Daoy (cell line): ENCODE measurements at places on chromosomes 6 and 20. TPM values are rescaled to one million over a fixed set of nuclear protein-coding genes. Genes with fewer than 3 reads are reported as not detected.
A peak's percentile ranks its signal among the peaks of the same experiment; 100 is the strongest.

Gene TXLNB
- 0.11 TPM in 1 of 2 replicates, not detected in the other for total RNA-seq

Gene WFDC5
- not detected in 2 replicates for total RNA-seq

Gene NKAPL
- not detected in 2 replicates for total RNA-seq

Gene BNIP5
- not detected in 2 replicates for total RNA-seq

Gene ABHD16B
- total RNA-seq: not detected in 2 replicates

Gene EBF4
- 0.12 and 0.40 TPM in 2 replicates for total RNA-seq

Gene CFB
- 0.18 and 0.86 TPM in 2 replicates for total RNA-seq

Gene IL17A
- not detected in 2 replicates for total RNA-seq

Gene PDE7B
- 0.17 and 0.65 TPM in 2 replicates for total RNA-seq

Gene HSP90AB1
- 2,636 and 2,780 TPM in 2 replicates for total RNA-seq

DNA sequence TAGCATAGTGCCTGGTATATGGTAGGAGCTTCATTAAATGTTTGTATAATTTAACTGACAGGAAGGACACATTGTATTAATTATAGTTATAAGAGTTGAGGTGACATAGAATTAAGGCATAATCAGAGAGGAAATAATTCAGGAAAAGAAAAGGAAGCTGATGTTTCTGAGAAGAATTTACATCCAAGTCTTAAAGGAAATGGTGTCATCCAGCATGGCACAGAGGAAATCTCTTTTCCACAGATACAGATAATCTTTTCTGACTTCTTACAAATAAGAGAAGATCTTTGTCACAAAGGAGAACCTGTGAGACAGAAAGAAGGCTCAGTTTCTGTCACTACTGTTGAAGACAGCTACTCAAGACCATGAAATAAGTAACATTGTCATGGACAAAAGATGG lies 222.5 kb downstream of the GJA1 start:
- no peak for DNase-seq

- DNase-seq: no peak
These were observed 4.0 kb upstream of the ZC3H12D start for GRCh38 chr6:149488815-149489214.

- no peak for DNase-seq
These were observed 49.2 kb downstream of the ANKRD6 start for GRCh38 chr6:89482126-89482525.

- DNase-seq: no peak
These were observed 3.5 kb upstream of the BTN3A1 start for GRCh38 chr6:26398555-26398954.

DNA sequence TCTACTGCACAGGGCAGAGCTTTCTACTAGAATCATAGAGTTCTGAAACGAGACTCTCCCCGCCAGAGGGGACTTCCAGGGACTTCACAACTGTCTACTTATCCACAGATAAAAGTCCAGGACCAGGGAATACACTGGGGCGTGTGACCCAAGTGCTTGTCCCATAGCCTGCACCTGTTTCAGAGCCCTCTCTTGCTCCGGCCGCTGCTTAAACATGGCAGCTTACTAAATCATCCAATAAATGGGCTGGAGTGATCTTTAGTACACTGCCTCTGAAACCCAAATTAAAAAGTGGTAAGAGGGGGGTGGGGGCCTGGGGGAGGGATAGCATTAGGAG lies 8.9 kb upstream of the RAB44 start:
- no peak for DNase-seq

- DNase-seq: no peak
These were observed 100.2 kb upstream of the KCNG1 start for GRCh38 chr20:51122931-51123658.

DNA sequence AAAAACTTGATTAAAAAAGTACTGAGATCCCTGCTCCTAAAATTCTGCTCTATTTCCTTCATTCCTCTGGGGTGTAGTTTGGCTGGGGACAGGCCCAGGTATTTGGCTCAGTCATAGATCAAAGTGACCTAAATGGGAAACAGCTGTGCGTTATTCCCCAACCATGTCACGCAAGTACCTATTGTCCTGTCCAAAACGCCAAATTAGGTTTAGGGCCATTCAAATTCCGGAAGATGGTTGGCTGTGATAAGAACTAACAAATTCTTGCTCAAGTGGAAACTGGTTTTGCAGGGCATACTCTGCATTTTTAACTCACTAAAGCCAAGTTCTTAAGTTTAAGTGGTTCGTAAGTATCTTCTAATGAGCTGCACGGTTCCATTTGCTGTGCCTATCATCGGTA lies 147.6 kb upstream of the TMEM170B start:
- DNase-seq: peak; percentile 63

DNA sequence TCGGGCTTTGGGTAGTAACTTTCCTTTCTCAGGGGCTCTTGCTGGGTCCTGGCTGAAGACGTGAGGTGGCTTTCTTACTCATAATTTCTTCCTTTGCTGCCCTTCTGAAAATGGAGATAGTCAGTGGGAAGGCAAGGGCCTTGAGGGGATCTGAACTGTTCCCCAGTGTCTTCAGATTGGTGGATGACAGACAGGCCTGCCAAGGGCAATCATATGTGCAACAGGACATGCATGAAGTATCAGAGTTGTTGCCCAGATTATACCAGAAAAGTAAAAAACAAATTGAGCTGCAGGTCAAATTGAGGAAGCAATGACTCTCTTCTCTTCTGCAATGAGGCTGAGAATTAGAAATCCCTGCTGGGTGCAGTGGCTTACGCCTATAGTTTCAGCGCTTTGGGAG lies 71.6 kb upstream of the PAX1 start:
- DNase-seq: no peak

GRCh38 chr6:16179970-16180431 lies 51.1 kb downstream of the MYLIP start:
- DNase-seq: no peak

DNA sequence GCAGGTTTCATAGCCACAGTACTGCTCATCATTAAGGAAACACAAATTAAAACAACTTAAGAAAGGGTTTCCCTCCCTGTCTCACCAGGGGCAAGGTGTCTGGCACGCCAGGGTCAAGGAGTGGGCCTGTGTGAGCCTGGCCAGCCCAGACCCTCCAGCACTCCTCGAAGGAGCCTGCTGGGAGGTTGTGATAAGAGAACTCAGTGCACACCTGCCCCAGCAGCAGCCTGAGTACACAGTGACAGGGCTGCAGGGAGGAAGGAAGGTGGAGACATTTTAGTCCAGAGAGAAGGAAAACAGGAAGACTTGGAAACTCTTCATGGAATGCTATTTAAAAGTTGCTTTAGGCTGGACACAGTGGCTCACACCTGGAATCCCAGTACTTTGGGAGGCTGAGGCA lies 14.1 kb downstream of the NINL start:
- no peak for DNase-seq

DNA sequence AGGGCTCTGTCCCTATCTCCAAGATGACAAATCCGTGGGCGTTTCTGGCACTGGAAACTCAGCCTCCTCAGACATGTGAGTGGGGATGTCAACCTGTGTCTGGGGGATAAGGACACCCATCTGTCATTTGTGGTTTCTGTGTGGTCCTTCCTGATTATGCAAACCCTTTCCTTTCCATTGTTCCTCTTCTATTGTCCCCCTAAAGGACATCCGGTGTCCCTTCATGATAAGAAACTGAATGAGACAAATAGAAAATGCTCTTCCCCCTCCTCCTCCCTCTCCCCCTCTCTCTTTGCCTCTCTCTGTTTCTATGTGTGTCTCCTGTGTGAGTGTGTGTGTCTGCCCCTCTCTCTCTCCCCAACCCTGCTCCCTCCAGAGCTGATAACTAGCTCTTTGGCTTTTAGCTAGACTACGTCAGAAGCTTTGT lies 11.5 kb upstream of the GLP1R start:
- DNase-seq: no peak

DNA sequence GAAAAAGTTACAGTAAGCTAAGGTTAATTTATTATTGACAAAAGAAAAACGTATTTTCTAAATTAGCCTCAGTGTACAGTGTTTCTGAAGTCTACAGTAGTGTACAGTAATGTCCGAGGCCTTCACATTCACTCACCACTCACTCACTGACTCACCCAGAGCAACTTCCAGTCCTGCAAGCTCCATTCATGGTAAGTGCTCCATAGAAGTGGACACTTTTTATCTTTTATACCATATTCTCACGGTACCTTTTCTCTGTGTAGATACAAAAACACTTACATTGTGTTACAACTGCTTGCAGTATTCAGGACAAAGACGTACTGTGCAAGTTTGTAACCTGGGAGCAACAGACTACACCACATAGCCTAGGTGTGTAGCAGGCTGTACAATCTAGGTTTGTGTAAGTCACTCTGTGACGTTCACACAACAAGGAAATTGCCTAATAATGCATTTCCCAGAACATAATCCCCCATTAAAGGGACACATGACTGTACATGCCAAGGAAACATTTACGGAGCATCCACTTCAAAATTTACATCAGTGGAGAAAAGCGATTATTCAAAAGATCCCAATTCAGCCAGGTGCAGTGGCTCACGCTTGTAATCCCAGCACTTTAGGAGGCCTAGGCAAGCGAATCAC lies 133.4 kb downstream of the BANF2 start:
- DNase-seq: no peak

DNA sequence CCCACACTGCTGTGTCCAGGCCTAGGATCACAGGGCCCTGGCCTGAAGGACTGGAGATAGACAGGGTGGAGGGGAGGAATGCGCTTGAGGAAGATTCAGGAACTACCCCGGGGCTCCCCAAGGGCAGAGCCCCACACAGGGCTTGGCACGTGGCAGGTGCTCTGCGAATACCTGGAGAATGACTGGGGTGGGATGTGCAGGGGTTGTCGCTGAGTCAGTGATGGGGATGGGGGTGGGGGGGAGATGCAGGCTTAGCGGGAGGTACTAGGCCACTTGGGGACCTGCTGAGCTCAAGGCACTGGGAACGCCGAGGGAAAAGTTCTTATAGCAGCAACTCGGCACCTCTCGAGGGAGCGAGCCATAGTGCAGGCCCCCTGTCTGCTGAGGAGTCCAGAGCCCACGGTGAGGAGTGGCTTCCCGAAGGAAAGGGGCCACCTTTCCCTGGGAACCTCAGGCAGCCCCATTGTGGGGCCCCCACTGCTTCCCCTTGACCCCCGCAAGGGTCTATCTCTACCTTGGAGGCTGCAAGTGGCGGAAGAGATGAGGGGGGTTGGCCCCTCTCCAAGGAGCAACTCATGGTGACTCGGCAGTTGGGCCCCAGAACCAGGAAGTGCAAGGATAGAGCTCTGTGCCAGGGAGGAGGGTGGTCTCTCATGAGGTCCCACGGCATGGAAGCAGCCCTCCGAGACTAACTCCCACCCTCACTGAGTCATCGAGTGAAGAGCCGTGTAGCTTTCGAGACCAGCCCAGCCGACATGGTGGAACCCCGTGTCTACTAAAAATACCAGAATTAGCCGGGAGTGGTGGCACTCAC lies 33.1 kb downstream of the SRC start:
- peak; percentile 83 for DNase-seq

DNA sequence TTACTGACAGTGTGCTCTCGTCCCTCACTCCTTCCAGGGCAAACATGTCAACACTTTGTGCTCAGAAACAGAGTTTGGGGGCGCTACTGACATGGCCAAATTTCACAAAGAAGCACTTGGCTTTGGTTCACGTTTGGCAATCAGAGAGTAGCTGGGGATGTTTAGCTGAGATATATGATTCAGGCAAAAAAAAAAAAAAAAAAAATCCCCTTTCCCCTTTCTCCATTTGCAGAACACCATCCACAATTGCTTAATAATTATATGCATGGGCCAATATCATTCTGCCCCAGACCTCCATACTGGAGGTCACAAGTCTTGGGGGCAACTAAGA lies 128.4 kb upstream of the ADGRF1 start:
- no peak for DNase-seq

DNA sequence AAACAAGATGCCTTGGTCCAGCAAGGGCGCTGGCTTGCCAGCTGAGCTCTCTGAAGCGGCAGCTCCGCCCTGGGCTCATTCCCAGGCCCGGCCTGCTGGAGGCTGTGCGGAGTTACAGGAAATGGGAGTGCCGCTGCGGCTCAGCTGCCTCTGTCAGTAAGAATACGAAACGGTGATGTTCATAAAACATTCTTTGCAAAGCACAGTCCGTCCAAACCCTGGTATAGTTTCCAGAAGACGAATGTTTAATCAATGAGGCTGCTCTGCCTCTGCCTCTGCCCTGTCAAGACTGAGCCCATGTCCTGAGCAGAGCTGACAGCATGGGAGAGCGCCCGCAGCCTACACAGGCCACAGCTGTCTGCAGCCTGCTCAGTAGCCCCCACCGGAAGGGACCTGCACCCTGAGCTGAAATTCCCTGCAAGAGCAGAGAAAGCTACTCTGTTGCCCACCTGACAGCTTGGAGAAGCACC lies 153.3 kb upstream of the SNX9 start:
- peak; percentile 78 for DNase-seq

GRCh38 chr20:24605937-24606455 lies 136.6 kb downstream of the SYNDIG1 start:
- DNase-seq: no peak

GRCh38 chr6:54107470-54108090 lies 3.7 kb upstream of the MLIP start:
- no peak for DNase-seq

- DNase-seq: no peak
These were observed 50.7 kb upstream of the SYNDIG1 start for GRCh38 chr20:24418731-24419130.

DNA sequence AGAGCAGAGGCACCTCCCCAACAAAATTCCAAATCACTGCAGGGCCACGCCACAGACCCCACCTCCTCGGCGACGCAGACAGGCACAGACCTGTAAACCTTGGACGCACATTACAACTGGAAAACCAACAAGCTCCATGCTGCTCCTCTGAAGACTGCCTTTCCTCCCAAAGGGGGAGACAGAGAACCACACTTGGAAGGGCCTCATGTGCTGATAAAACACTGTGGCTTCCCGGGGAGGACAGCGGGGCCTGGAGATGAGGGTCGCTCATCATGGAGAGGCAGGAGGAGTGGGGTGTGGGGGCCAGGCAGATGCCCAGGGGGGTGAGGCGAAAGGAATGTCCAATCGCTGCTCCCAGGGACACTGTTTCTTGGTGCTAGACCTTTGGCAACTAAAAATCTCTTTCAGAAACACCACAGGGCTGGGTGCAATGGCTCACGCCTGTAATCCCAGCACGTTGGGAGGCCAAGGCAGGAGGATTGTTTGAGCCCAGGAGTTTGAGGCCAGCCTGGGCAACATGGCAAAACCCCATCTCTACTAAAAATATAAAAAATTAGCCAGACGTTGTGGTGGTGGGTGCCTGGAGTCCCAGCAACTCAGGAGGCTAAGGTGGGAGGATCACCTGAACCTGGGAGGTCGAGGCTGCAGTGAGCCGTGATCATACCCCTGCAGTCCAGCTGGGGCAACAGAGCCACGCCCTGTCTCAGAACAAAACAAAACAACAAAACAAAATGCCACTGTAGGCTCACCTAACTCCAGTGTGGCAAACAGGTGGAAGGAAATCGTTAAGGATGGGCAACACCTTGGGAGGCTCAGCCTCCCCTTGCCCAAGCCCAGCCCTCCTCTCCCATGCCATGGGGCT lies 53.8 kb downstream of the ABHD12 start:
- peak; percentile 16 for DNase-seq

- no peak for DNase-seq
These were observed 267.7 kb upstream of the FOXQ1 start for GRCh38 chr6:1044040-1044836.

- DNase-seq: no peak
These were observed 320.7 kb downstream of the CDC5L start for GRCh38 chr6:44708208-44708607.

DNA sequence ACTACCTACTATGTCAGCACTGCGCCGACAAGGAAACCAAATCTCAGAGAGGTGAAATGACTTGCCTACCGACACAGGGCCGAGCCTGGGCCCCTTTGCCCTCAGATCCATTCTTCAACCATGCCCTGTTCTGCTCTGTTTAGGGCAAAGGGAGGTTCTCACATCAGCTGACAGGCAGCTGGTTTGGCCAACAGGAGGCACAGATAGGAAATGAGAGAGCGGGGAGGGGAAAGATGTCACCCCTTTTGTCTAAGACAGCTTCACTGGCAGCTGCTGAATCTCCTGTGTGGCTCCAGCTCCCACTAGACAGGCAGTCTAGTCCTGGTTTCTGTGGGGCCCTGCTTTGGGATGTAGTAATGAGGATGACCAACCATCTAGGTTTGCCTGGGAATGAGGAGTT lies 158.7 kb downstream of the TMEM200A start:
- no peak for DNase-seq
